ENCODE measurements at places on chromosomes 1 and 21.

GRCh38 chr1:26084091-26084561 is 16.7 kb upstream of the TRIM63 start:
- no peak for DNase-seq

DNA sequence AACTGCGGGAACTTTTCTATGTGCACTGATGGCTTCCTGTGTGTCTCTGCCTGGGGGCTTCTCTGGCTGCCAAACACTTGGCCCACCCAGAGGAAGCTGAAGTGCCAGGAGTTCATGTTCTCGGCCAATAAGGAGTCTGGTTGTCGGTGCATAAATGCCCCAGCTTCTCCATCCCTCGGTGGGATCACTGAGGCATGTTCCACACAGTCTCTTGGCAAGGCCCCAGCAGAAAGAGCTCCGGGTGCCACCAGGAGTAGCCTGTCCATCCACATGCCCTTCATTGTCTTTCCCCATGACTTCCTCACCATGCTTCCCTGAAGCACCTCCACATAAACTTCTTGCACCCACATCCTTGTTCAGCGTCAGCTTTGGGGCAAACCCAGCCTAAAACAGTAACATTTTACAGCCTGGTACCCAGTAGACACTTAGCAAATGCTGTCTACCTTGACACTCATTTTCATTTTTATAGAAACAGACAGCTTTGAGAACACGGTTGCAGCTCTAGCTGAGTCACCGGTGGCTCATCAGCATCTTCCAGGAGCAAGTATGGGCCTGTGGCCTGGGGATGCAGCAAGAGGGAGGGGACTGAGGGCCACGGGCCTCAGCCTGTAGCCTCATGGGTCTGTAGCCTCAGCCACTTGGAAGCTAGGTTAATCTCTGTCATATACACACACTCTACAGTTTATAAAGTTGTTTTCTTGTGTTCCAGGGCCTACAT is 14.8 kb upstream of the CDCP2 start:
- DNase-seq: peak; percentile 14

DNA sequence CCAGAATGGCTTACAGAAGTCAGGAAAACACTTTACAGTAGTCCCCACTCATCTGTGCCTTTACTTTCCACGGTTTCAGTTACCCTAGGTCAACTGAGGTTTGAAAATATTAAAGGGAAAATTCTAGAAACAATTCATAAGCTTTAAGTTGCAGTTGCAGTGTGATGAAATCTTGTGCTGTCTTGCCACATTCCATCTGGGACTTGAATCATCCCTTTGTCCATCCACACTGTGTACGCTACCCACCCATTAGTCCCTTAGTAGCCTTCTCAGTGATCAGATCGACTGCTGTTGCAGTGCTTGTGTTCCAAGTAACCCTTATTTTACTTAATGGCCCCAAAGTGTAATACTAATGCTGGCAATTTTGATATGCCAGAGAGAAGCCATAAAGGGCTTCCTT is 30.5 kb downstream of the ZCCHC17 start:
- DNase-seq: peak; percentile 18

DNA sequence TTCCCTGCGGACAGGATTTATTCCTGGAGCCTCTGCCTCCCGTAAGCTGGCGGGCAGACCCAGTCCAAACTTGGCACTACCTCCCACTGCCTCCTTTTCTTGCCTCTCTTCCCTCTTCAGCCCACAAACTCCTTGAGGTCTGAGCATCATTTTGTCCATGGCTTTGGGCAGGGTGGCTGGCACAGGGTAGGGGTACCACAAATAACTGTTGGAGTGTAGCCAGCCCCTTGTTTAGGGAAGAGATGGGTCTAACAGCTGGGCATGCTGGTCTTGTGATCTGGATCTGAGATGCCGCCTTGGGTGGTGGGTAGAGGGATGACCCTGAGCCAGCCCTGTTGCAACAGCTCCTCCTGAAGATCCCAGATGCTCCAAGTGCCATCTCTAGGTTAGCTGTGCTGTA is 71.4 kb upstream of the CLDN14 start:
- DNase-seq: no peak

- DNase-seq: no peak
These were observed 29.8 kb upstream of the NFIA start for GRCh38 chr1:61052395-61053225.

Data from stromal cell of bone marrow (primary cell).